ENCODE measurements at places on chromosomes 5 and 9. TPM values are rescaled to one million over a fixed set of nuclear protein-coding genes. Genes with fewer than 3 reads are reported as not detected.

IL13 gene
- not detected for total RNA-seq

BTNL3 gene
- total RNA-seq = 214 TPM

DOCK8 gene
- 24.9 TPM for total RNA-seq

BARHL1 gene
- total RNA-seq = not detected

DNA sequence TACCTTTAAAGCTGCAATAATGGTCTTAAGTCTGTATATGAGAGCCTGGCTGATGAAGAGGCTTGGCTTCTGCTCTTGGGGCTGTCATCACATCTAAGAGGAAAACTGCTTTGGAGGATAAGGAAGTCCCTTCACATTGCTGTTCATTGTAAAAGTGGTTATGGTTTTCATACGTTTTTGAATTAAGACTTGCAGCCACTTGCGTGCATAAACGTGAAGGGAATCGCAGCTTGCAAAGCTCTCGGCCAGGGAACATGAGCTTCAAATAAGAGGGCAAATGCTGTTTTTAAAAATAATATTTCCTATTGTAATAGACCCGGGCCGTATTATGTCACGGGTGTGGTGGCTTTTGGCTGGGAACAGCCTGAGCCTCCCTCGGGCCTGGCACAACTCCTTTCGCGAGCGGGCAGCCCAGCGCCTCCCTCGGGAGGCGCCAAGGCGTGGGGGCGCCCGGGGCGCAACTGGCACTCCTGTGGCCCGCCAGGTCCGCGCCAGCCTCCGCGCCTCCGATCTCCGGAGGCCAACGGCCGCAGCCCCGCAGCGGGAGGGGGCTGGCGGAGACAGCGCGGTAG lies 538 bp upstream of the ARHGEF28 start:
- H3K4me3 ChIP-seq = peak overlapping the region; percentile 38
- no peaks in the 10 kb centered on the region for H3K36me3 ChIP-seq
- peaks cover 23% of the 10 kb centered on the region for H3K4me1 ChIP-seq
- DNase-seq = no peak

DNA sequence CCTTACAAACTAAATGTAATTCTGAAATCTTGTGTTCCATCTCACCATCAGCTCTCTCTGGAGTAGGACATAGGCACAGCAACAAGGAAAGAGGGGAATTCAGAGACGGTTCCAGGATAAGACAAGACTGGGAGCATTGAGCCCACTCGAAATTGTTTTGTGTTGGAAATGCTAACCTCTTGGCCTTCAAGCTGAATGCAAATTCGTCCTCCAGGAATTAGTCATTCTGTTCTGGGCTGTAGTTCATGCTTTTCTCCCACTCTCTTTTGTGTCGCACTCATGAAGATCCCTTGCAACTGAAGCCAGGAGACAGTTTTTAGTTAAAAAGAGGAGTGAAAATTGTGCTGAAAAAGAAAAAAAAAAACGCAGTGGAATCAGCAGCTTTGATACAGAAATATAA lies 121.7 kb upstream of the SEMA6A start:
- H3K36me3 ChIP-seq = no peaks in the 10 kb centered on the region
- DNase-seq = no peak
- no peak overlapping the region for H3K27ac ChIP-seq
- H3K4me3 ChIP-seq = no peak overlapping the region
- H3K27me3 ChIP-seq = no peaks in the 10 kb centered on the region

DNA sequence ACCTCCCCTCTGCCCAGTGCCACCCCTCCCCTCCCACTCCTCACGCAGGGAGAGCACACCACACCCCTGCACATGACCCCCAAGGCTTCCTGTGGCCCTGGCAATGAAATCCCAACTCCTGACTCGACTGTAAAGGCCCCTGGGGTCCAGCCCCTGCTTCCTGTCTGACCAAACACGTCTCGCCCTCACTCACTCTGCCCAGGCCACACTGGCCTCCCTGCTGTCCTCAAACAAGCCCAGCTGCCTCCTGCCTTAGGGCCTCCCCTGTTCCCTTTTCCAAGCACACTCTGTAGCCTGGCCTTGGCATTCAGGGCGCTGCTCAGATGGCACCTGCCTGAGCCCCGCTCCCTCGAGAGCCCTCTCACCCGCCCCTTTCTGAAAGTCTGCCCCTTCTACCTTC lies 42.4 kb downstream of the HK3 start:
- no peaks in the 10 kb centered on the region for H3K36me3 ChIP-seq
- DNase-seq = no peak
- H3K27me3 ChIP-seq = no peaks in the 10 kb centered on the region
- H3K27ac ChIP-seq = no peak overlapping the region
- H3K4me3 ChIP-seq = no peak overlapping the region

GRCh38 chr5:73392775-73393174 lies 55.8 kb downstream of the FOXD1 start:
- peaks cover 10% of the 10 kb centered on the region for H3K4me1 ChIP-seq
- H3K4me3 ChIP-seq = no peak overlapping the region
- no peak for DNase-seq

DNA sequence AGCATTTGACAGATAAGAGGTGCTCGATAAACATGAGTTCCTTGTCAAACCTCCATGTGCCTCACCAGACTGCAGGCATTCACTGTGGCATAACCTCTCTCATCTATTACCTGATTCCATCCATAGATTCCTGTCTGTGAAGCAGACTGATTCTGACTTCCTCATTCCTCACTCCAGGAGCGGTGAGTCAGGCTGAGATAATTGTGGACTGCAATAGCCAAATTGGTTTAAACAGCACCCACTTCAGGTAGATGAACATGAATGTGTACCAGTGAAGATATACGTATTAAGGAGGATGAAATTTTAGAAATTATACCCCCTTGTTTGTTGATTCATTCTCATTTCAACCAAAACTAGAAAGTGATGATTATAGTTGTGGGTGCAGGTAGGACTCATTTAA lies 391.2 kb downstream of the HINT1 start:
- H3K36me3 ChIP-seq = no peaks in the 10 kb centered on the region
- no peak for DNase-seq
- no peak overlapping the region for H3K27ac ChIP-seq
- no peaks in the 10 kb centered on the region for H3K4me1 ChIP-seq
- H3K4me3 ChIP-seq = no peak overlapping the region

- H3K27ac ChIP-seq = no peak overlapping the region
- DNase-seq = no peak
- H3K27me3 ChIP-seq = no peaks in the 10 kb centered on the region
- no peak overlapping the region for H3K4me3 ChIP-seq
Measured at GRCh38 chr9:101027236-101027635, 1.3 kb upstream of the PLPPR1 start.

DNA sequence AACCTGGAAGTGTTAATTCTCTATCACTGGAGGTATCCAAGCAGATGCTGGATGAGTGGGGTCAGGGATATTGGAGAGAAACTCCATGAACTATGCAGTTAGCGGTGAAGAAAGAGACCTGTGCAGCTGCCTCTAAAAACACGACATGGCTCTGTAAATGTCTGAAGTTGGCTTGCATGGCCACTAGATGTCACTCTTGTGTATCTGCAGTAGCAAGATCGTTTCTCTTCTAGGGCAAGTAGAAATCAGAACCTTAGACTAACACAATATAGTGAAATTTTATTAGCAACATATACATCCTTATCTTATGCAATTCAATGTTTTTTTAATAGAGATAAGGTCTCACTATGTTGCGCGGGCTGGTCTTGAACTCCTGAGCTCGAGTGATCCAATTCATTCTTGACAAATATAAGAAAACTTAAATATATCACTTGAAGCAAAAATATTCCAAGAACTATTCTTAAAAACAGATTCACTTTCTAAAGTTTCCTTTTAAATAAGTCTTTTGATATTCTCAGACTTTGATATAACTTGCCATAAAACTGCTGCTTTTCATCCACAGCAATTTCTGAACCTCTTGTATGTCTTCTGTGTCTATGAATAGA lies 2.9 kb downstream of the OR2S2 start:
- H3K27ac ChIP-seq = no peak overlapping the region
- H3K27me3 ChIP-seq = no peaks in the 10 kb centered on the region
- H3K36me3 ChIP-seq = no peaks in the 10 kb centered on the region
- no peak for DNase-seq
- no peaks in the 10 kb centered on the region for H3K4me1 ChIP-seq
- no peak overlapping the region for H3K4me3 ChIP-seq

DNA sequence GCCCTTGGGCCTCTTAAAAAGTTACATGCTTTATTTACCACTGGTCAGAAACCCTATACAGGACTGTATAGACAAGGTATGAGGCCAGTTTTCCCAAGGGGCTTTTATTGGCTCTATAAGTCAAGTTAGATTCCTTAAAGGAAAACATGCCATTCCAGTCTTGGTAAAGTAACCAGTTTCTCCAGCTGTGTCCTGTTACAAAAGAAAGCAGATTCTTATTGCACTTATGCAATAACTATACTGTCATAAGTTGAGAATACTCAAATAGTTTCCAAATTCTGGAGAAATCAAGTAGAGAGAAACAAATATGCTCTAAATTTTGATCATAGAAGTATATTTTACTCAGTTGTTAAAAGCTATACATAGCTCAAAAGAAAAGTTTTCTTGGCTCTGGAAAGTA lies 47.2 kb downstream of the PTGS1 start:
- DNase-seq = no peak
- H3K4me3 ChIP-seq = no peak overlapping the region
- H3K27me3 ChIP-seq = no peaks in the 10 kb centered on the region
- H3K4me1 ChIP-seq = no peaks in the 10 kb centered on the region
- H3K27ac ChIP-seq = no peak overlapping the region
- no peaks in the 10 kb centered on the region for H3K36me3 ChIP-seq

DNA sequence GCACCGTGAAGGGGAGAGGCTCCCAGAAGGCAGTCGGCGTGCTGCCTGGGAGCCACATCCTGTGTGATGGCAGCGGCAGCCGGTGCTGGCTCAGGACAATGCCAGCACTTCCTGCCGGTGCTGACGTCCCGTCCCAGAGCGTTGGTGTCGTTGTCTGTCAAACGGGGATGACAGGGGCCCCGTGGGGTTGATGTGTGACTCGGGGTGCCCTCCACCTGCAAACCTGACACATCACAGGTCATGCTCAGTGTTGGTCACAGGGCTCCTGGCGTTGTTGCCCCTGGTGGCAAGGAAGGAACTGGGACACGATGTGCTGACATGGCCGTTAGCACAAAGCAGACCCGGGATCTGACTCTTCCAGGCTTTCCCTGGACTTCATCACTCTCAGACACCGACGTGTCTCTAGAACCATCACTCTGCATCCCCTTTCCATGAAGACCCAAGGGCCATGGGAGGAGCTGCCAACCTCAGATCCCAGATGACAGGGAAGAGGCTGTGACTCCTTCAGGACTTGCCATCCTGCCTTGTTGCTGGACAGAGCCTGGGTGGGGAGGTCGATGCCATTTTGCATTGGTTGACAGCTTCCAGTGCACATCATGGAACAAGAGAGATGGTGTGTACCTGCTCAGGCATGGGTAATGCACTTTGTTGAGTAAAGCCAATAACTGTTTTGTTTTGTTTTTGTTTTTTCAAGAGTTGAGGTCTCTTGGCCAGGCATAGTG lies 21.5 kb downstream of the PLPP7 start:
- no peaks in the 10 kb centered on the region for H3K36me3 ChIP-seq
- H3K27me3 ChIP-seq = no peaks in the 10 kb centered on the region
- H3K4me1 ChIP-seq = no peaks in the 10 kb centered on the region
- DNase-seq = peak; percentile 70
- no peak overlapping the region for H3K27ac ChIP-seq

- no peak for DNase-seq
- H3K27me3 ChIP-seq = no peaks in the 10 kb centered on the region
- no peaks in the 10 kb centered on the region for H3K36me3 ChIP-seq
- no peak overlapping the region for H3K4me3 ChIP-seq
- H3K4me1 ChIP-seq = no peaks in the 10 kb centered on the region
- no peak overlapping the region for H3K27ac ChIP-seq
Measured at GRCh38 chr9:12703996-12704395, 10.8 kb downstream of the TYRP1 start.

- no peak for DNase-seq
- no peaks in the 10 kb centered on the region for H3K4me1 ChIP-seq
- H3K27ac ChIP-seq = no peak overlapping the region
- H3K4me3 ChIP-seq = no peak overlapping the region
- no peaks in the 10 kb centered on the region for H3K27me3 ChIP-seq
Measured at GRCh38 chr9:18761742-18762300, 271.2 kb downstream of the SAXO1 start.

DNA sequence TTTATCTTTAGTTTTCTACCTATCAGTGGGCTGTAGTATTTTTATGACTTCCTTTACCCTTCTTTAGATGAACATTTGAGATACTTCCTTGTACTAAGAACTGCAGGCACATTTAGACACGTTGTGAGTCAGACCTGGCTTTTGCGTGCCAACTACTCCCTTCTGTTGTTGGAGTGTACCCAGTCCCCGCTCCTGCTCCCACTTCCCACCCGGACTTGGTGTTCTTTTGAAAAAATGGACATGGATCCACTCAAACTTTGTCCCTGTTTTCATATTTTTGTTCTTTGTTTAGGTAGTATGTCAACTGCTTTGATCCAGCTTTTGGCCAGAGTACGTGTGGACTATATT lies 60.7 kb downstream of the PARP8 start:
- no peaks in the 10 kb centered on the region for H3K27me3 ChIP-seq
- no peak overlapping the region for H3K4me3 ChIP-seq
- no peak for DNase-seq
- no peaks in the 10 kb centered on the region for H3K4me1 ChIP-seq
- no peaks in the 10 kb centered on the region for H3K36me3 ChIP-seq

DNA sequence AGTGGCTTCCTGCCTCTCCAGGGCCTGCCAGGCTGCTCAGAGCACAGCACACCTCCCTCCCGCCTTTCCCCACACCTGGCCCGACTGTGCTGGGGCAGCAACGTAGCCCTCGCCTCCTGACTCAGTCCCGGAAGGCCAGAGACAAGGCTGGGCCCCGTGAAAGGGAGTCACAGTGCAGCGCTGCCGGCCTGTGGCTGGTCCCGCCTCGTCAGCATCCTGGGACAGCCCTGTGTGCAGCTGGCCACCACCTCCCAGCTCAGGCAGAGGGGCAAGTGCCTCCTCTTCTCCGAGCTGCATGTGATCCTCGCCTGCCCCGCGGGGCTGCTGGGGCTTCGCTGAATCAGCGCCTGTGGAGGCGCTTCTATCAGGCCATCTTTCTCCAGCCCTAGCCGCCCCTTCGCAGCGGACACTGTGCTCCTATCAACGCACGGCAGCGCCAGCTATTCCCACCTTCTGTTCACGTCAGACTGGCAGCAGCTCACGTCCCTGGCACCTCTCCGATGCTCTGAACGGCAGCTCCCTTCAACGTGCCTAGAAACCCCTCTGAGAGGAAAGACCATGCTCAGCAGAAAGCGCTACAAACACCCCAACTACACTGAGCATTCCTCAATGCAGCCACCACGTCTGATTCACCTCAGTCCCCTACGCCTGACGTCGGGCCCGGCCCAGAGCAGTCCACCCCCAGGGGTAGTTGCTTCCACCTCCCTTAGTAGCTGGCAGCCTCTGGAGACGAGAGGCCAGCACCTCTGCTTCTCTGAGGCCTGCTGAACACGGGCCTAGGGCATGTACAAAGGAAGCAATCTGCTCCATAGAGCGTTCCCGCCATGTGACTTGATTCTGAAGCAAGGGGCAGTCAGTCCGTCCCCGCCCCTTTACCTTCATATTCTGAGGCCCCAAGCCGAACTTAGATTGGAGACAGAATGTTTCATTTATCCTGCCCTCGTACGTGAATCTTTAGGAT lies 78.8 kb downstream of the GPR21 start:
- H3K4me1 ChIP-seq = no peaks in the 10 kb centered on the region
- no peaks in the 10 kb centered on the region for H3K36me3 ChIP-seq
- no peaks in the 10 kb centered on the region for H3K27me3 ChIP-seq
- DNase-seq = no peak
- H3K27ac ChIP-seq = no peak overlapping the region

- H3K4me3 ChIP-seq = no peak overlapping the region
- H3K27me3 ChIP-seq = no peaks in the 10 kb centered on the region
- H3K4me1 ChIP-seq = peaks cover 7% of the 10 kb centered on the region
- DNase-seq = peak; percentile 31
Measured at GRCh38 chr5:124453221-124454051, 293.0 kb downstream of the ZNF608 start.

All from Peyer's patch (tissue), 4 donors.